Left ventricle myocardium inferior (tissue), 1 donor: ENCODE measurements at places on chromosomes 7 and 10. TPM values are rescaled to one million over a fixed set of nuclear protein-coding genes. Genes with fewer than 3 reads are reported as not detected.

Gene CALHM3
- not detected for total RNA-seq

Gene AZGP1
- 85.5 TPM for total RNA-seq

Gene TMEM270
- not detected for total RNA-seq

Gene POLL
- 16.7 TPM for total RNA-seq

Gene SSBP1
- 83.8 TPM for total RNA-seq

Gene PRSS37
- total RNA-seq, result not detected

Gene NPY
- not detected for total RNA-seq

DNA sequence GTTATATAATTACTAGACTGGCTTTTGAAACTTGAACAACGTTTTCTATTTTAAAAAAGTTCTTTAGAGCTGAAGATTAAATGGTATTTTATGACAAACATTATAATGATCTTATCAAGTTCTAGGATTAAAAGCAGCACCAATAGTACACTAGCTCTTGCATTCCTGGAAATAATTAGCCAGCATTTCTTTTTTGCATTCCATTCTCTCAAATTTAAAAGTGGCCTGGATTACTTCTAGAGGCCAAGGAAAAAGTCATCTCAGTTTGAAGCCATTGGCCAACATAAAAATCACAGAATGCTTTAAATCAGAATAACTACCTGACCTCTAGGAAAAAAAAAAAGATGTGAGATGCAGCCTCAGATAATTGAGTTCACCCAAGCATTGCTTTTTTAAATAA is 1326.4 kb upstream of the SORCS1 start:
- no peaks in the 10 kb centered on the region for H3K27me3 ChIP-seq
- no peaks in the 10 kb centered on the region for H3K4me1 ChIP-seq

- H3K36me3 ChIP-seq, result no peaks in the 10 kb centered on the region
- peaks cover 6% of the 10 kb centered on the region for H3K27me3 ChIP-seq
- no peaks in the 10 kb centered on the region for H3K4me1 ChIP-seq
- DNase-seq, result no peak
- H3K27ac ChIP-seq, result no peak overlapping the region
Observed at GRCh38 chr7:48515171-48515570, 343.9 kb downstream of the ABCA13 start.

GRCh38 chr7:112199035-112199655 is 7.1 kb downstream of the DOCK4 start:
- no peaks in the 10 kb centered on the region for H3K27me3 ChIP-seq

DNA sequence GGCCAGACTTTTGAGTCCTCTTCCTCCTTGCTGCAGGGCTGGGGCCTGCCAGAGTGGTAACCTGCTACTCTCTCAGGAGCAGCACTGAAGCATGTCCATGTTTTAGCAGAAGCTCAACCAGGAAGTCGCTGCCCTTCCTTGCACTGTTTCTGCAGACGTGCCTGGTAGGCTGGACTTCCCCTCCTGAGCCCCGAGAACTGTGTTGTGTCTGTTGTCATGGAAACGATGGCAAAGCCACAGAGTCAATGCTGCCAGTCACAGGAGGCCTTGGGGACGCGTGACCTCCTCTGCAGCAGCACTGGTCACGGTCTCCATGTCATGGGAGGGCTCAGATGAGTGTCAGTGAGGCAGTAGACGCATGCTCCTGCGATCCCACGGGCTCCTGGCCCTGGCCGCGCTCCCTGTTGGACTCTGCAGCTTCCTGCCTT is 145.5 kb downstream of the FANK1 start:
- H3K27ac ChIP-seq, result peak overlapping the region; percentile 74
- no peaks in the 10 kb centered on the region for H3K27me3 ChIP-seq
- H3K36me3 ChIP-seq, result no peaks in the 10 kb centered on the region
- H3K4me1 ChIP-seq, result peaks cover 27% of the 10 kb centered on the region
- no peak overlapping the region for H3K4me3 ChIP-seq

GRCh38 chr10:69409968-69410367 is 6.8 kb downstream of the TACR2 start:
- no peaks in the 10 kb centered on the region for H3K27me3 ChIP-seq
- H3K4me1 ChIP-seq, result peaks cover 59% of the 10 kb centered on the region
- H3K4me3 ChIP-seq, result no peak overlapping the region

GRCh38 chr10:31618541-31619291 is 299.7 kb downstream of the ZEB1 start:
- H3K27ac ChIP-seq, result peak overlapping the region; percentile 77
- DNase-seq, result peak; percentile 68
- H3K4me1 ChIP-seq, result peaks cover 44% of the 10 kb centered on the region
- no peak overlapping the region for H3K4me3 ChIP-seq
- H3K36me3 ChIP-seq, result no peaks in the 10 kb centered on the region

DNA sequence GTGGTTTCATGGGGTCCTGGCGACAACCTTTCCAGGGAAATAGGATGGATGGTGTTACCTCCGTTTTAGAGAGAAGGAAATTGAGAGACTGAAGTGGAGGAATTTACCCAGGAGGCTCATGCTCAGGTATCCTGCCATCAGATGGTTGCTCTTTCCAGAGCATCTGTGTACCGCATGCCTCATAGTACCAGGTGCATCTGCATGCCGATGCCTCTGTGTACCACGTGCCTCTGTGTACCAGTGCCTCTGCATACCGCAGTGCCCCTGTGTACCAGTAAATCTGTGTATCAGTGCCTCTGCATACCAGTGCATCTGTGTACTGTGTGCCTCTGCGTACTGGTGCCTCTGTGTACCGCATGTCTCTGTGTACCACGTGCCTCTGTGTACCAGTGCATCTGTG is 3.2 kb downstream of the VWA2 start:
- H3K4me3 ChIP-seq, result no peak overlapping the region
- no peak overlapping the region for H3K27ac ChIP-seq
- H3K27me3 ChIP-seq, result peaks cover 79% of the 10 kb centered on the region

- no peak overlapping the region for H3K27ac ChIP-seq
- no peaks in the 10 kb centered on the region for H3K27me3 ChIP-seq
- no peak overlapping the region for H3K4me3 ChIP-seq
- DNase-seq, result peak; percentile 66
Observed at GRCh38 chr10:70903262-70903921, 15.0 kb upstream of the PCBD1 start.

- no peaks in the 10 kb centered on the region for H3K27me3 ChIP-seq
- no peak overlapping the region for H3K27ac ChIP-seq
- no peak for DNase-seq
- H3K4me1 ChIP-seq, result no peaks in the 10 kb centered on the region
Observed at GRCh38 chr7:126637538-126637937, 615.2 kb downstream of the GRM8 start.

DNA sequence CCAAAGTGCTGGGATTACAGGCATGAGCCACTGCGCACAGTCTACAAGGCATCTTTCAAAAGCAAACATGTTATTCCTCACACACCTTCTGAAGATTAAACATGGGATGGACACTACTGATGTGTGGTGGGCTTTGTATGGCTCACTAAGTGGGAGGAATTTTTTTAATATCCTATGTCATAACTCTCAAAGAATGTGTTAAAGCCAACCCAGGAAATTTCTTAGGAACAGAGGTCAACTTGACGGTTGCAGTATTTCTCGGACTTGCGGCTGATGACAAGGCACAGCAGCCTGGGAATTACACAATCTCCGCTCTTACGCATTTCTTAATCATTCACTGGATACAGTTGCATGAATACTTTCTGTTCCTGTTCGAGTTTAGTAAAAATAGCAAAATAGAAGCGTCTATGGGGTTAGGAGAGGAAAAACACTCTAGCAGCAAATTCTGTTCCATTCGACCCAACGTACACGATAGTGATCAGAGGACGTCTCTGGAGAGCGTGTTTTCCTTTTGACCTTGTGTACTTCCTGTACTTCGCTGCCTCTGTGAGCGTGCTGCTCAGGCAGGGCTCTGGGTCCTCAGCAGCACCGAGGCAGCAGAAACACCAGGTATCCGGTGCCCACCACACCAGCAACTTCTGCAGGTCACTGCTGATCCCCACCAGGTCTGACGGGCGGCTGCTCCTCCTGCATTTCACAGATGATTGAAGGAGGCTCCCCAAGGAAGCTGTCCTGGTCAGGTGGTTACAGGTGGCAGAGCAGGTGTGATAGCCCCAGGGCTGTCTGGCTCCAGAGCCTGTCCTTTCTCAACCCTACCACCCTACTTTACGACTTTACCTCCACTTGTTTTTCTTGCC is 26.4 kb upstream of the SRGN start:
- H3K27ac ChIP-seq, result peak overlapping the region; percentile 93
- peak; percentile 60 for DNase-seq
- peak overlapping the region; percentile 33 for H3K4me3 ChIP-seq
- H3K4me1 ChIP-seq, result peaks cover 58% of the 10 kb centered on the region
- H3K36me3 ChIP-seq, result no peaks in the 10 kb centered on the region

- H3K4me3 ChIP-seq, result no peak overlapping the region
- H3K27me3 ChIP-seq, result peaks cover 59% of the 10 kb centered on the region
- no peak for DNase-seq
- H3K27ac ChIP-seq, result no peak overlapping the region
- H3K36me3 ChIP-seq, result no peaks in the 10 kb centered on the region
Observed at GRCh38 chr7:155965010-155965409, 152.7 kb upstream of the SHH start.

GRCh38 chr7:42745357-42746059 is 166.4 kb downstream of the C7orf25 start:
- H3K27me3 ChIP-seq, result no peaks in the 10 kb centered on the region
- peak; percentile 34 for DNase-seq
- peaks cover 8% of the 10 kb centered on the region for H3K4me1 ChIP-seq
- no peaks in the 10 kb centered on the region for H3K36me3 ChIP-seq
- H3K4me3 ChIP-seq, result no peak overlapping the region
- peak overlapping the region; percentile 50 for H3K27ac ChIP-seq

DNA sequence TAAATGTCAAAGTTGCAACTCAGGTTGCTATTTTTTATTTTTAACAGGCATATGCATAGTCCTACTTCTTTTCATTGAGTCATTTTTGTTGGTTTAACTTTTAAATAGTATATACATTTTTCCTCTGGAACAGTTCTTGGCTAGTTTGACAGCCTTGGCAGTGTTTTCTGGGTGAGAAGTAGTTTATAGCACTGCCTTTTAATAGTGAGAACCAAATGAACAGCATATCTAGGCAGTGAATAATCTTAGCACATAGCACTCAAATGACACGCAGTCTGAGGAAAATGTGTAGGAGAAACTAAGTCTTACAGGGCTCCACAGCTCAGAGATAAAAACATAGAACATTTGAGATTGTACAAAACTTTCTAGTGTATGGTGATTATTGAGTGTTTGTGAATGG is 265.5 kb upstream of the POT1 start:
- no peak overlapping the region for H3K27ac ChIP-seq
- no peaks in the 10 kb centered on the region for H3K4me1 ChIP-seq
- no peak overlapping the region for H3K4me3 ChIP-seq
- H3K27me3 ChIP-seq, result no peaks in the 10 kb centered on the region
- DNase-seq, result no peak

DNA sequence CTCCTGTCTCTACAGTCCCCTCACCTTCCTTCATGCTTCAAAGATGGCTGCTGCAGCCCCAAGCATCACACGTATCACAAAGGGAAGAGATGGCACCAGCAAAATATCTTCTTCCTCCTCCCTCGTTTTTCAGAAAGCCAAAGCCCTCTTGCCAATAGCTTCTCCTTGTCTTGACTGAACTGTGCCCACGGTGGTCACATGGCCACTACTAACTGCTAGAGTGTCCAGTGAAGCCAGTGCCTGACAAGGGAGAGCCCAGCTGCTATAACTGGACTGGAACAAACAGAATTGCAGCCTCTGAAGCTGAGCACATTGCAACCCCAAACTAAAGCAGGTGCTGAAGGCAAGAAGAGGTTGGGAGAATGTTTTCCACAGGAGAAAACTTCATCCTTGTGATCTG is 120.8 kb upstream of the RET start:
- H3K27me3 ChIP-seq, result peaks cover 23% of the 10 kb centered on the region
- peaks cover 34% of the 10 kb centered on the region for H3K4me1 ChIP-seq
- no peak overlapping the region for H3K27ac ChIP-seq
- no peaks in the 10 kb centered on the region for H3K36me3 ChIP-seq
- no peak for DNase-seq
- no peak overlapping the region for H3K4me3 ChIP-seq

- H3K4me1 ChIP-seq, result peaks cover 23% of the 10 kb centered on the region
- no peak overlapping the region for H3K27ac ChIP-seq
- no peak for DNase-seq
Observed at GRCh38 chr7:29135846-29136245, 10.5 kb downstream of the CPVL start.

DNA sequence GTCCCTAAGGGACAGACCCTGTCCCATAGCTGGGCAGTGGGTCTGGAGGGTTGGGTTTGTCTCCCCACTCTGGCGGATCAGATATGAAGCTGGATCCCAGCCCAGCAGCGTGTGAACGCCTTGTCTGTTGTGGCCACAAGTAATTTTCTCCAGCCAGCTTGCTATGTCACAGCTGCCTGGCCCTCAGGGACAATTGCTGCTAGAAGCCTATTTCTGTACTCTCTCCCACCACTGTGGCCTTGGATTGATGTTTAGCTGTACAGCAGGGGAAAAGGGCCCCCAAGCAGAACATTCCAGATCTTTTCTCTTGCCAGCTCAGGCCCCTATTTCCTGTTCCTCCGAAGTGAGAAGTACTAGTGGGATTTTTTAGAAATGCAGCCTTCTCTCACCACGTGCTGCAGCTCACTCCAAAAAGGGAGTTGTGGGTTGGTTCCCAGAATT is 53.5 kb upstream of the WAC start:
- no peak for DNase-seq
- no peaks in the 10 kb centered on the region for H3K27me3 ChIP-seq
- H3K36me3 ChIP-seq, result no peaks in the 10 kb centered on the region
- no peaks in the 10 kb centered on the region for H3K4me1 ChIP-seq
- H3K27ac ChIP-seq, result no peak overlapping the region
- H3K4me3 ChIP-seq, result no peak overlapping the region

GRCh38 chr10:43361547-43362190 is 9.8 kb upstream of the FXYD4 start:
- DNase-seq, result no peak
- no peaks in the 10 kb centered on the region for H3K27me3 ChIP-seq
- H3K4me1 ChIP-seq, result peaks cover 16% of the 10 kb centered on the region
- peak overlapping the region; percentile 76 for H3K4me3 ChIP-seq
- H3K27ac ChIP-seq, result peak overlapping the region; percentile 67

GRCh38 chr7:150451097-150451793 is 815 bp downstream of the GIMAP8 start:
- peaks cover 9% of the 10 kb centered on the region for H3K36me3 ChIP-seq
- DNase-seq, result peak; percentile 60
- H3K27ac ChIP-seq, result peak overlapping the region; percentile 92
- H3K4me3 ChIP-seq, result peak overlapping the region; percentile 70
- H3K4me1 ChIP-seq, result peaks cover 62% of the 10 kb centered on the region

- H3K4me1 ChIP-seq, result no peaks in the 10 kb centered on the region
- no peaks in the 10 kb centered on the region for H3K36me3 ChIP-seq
- no peak for DNase-seq
Observed at GRCh38 chr7:85196696-85197095, 9.8 kb upstream of the SEMA3D start.
